ENCODE measurements at places on chromosomes 11 and 22. TPM values are rescaled to one million over a fixed set of nuclear protein-coding genes. Genes with fewer than 3 reads are reported as not detected.

GRCh38 chr11:62889484-62890437 is 9.1 kb downstream of the SLC3A2 start:
- DNase-seq = no peak

DNA sequence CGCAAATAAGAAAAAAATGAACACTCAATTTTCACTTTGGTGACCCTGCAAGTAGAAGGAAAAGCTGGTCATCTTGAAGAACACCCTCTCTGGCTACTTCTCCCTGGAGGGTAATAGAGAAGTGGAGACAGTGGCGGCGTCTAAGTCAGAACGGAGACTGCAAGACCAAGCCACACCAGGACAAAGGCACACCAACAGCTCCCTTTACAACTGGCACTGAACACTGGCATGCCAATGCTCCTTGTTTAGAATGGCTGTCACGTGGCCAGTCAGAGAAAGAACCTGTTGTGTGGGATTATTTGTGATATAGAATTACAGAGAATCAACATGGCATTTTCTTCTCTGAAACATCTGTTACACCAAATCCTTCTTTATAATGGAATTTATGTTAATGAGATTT is 61.3 kb upstream of the YPEL1 start:
- DNase-seq = no peak

GRCh38 chr11:125274774-125275173 is 110.2 kb downstream of the PKNOX2 start:
- no peak for DNase-seq

DNA sequence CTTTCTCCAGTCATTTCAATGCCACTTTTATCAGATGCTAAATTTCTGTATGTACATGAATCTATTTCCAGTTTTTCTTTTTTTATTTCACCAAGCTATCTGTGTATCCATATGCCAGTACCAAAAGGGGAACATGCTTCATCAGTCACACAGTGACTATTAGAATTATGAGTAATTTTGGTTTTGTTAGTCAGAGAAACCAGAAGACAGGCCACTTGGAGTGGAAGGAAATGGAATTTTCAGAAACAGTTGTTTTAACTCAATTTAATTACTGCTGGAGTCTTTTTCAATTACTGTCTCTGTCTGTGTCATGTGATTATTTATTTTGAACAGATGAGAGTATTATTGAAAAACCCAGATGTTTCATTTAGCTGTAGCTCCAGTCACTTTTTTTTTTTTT is 84.6 kb upstream of the ANO3 start:
- peak; percentile 58 for DNase-seq

Gene KLHDC7B
- total RNA-seq = not detected
